ENCODE measurements at places on chromosomes 4 and X.

GRCh38 chrX:141405486-141405852, 163.2 kb upstream of the SPANXC start:
- no peak for DNase-seq

GRCh38 chrX:25158635-25159034, 142.9 kb upstream of the ARX start:
- DNase-seq: no peak

DNA sequence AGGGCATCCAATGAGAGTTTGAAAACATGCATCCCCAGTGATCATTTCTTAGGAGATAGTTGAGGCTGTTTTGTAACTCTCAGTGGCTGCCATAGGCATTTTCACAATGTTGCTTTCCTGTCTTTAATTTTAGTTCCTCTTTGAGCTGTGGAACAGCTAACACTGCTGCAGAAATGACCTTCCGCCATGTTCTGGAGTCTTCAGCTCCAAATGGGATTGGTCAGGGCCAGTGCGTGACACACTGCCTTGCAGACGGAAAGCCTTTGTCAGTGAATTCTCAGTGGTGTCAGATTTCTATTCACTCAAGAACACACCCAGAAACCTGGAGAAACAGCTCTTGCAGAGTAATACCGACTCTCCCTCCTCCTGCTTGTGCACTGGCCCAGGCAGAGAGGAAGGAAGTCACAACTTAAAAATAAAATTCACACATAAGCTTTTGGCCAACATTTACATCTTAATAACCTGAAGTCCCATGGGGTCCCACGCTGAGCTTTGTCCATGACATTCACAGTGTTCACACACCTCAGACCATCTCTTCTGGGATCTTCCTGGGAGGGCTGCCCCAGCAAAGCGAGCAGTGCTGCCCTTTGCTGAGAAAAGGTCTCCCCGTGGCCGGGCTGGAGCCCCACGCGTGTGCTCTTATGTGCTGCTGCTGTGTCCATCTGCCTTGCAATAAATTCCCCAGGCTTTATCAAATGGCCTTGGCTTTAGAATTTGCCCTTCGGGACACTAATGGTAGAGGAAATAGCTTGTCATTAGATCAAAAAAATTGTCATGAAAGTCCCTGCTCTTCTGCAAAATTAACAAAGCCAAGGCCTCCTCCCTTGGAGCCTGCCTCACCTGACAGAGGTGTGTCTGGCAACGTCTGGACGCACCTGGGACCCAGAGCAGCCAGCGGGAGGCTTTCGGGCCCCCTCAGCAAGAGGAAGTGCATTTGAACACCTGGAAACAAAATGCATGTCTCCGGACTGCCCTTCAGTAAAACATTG, 126.8 kb downstream of the IRF2 start:
- DNase-seq: no peak

DNA sequence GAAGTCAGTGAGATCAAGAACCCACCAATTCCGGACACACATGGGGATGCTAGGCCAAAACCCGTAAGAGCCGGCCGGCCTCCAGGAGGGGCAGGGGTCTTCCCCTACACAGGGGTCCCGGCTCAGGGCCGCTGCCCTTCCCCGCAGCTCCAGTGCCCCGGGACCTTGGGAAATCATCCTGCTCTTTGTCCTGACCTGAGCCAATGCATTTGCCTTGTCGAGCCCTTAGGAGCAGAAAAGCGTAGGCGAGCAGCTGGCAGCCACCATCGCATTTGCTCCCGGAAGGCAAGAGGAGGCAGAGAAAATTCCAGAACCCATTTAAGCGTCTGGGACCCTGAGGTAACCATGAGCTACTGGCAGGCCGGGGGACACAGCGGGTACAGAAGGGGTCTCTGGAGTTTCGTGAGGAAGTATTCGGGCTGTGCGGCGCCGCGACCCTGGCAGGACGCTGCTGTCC, 7.4 kb upstream of the TNIP2 start:
- no peak for DNase-seq

GRCh38 chrX:129798888-129799287, 19.1 kb downstream of the SASH3 start:
- DNase-seq: no peak

GRCh38 chr4:39609454-39609931, 29.2 kb downstream of the SMIM14 start:
- DNase-seq: no peak

DNA sequence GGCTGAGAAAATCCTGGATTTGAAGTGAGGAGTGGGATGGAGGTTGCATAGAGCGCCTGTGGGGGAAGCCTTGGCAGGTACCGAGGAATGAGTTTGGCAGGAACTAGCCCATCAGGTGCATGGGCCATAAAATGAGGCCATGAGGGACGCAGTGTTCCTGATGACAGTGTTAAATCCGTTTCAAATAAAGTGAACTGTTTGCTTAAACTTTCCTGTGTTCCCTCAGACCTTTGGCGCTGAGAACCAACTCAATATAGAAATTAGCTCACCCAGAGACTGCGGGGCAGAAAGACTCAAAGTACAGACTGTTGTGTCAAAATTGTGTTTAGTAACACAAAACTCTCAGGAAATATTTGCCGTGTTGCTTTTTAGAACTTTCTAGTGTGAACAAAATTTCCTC, 250.0 kb upstream of the NR3C2 start:
- no peak for DNase-seq

DNA sequence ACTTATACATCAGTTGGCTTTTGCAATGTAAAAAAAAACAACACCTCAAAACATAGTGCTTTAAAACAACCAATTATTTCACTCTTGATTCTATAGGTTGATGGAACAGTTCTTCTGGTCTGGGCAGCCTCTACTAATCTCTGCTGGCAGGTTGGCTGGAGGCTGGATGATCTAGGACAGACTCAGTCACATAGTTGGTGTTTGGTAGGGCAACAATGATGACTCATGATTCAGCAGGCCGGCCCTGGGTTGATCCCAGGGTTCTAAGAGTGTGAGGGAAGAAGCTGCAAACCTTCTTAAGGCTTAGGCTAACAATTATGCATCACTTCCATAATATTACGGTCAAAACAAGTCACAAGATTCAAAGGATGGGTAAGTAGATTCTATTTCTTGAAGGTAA, 558.2 kb downstream of the ZNF674 start:
- no peak for DNase-seq

DNA sequence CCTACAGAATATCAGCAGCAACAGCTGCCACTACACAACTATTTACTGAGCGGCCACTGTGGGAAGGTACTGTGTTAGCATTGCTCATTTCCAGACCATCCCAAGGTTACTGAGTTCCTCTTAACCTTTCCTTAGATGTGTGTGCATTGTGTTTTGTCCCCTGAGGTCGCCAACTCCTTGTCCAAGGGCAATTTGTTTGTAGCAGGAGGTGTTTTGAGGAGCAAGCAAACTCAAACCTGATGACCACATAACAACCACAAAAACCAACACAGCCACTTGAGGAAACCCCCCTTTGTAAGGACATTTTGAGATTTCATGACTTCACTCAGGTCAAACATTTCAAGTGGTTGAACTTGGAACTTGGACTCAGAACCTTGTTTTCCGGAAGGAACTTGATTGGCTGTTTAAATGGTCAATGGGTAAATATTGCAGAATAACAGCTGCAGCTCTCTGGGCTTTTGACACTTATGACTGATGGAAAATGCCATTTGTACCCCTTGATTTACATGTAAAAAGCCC, 122.3 kb downstream of the MID1IP1 start:
- DNase-seq: no peak

DNA sequence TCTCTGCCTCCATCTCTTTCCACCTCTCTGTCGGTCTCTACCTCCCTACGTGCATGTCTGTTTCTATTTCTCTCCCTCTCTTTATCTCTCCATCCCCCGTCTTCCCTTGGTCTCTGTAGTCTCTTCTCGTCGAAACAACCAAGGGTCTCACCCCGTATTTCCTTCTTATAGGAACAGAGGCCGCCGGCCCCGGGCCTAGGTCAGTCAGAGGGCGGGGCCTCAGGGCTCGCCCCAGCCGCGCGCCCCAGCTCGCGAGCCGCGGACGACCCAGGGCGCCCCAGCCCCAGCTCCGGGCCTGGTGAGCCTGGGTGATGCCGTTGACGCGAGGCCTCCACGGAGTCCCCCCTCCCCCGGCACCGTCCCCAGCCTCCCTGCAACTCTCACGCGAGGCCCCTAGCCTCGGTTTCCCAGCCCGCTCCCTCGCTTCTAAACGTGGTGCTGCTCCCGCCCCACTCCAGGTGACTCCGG, 6.6 kb downstream of the TIMM17B start:
- no peak for DNase-seq

GRCh38 chrX:17031827-17032226, 85.4 kb downstream of the REPS2 start:
- no peak for DNase-seq

GRCh38 chr4:163243297-163243981, 76.7 kb upstream of the NAF1 start:
- DNase-seq: no peak

GRCh38 chr4:41144812-41145211, 69.5 kb downstream of the APBB2 start:
- no peak for DNase-seq

GRCh38 chrX:155662282-155662681, 49.5 kb upstream of the TMLHE start:
- no peak for DNase-seq

- no peak for DNase-seq
Observed at GRCh38 chr4:168919706-168920324, 90.2 kb downstream of the CBR4 start.

DNA sequence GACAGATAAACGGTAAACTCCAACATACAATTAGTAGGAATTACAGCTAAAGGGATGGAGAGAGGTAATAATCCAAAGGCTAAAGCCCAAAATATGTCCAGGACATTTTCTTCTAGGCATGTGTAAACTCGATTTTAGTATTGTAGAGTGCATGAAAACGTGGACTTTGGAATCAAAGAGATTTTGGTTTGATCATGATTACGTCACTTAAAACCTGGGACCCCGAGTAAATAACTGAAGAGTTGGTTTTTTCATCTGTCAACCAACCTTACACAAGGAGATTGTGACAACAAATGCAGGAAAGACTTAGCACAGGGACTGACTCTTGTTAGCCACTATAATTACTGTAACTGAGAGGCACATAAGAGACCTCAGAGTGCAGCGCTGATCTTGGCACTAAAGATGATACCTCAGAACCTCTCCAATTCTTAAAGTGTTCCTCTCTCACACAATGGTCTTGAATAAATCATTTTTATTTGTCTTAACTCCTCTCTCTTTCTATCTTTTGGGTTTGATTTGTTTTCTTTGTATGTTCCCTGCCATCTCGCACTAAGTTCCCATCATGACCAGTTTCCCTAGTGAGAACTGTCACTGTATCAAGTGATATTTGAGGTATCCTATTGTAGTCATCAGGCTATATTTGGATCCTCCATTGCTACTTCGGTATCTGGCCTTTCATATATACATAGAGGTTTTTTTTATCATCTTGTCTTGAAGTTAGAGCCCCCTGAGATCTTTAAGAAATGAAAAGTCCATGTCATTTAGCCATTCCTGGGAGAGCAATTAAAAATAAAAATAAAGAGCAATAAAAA, 32.2 kb upstream of the MSL3 start:
- DNase-seq: no peak

- DNase-seq: no peak
Observed at GRCh38 chr4:111854494-111855087, 290.7 kb upstream of the FAM241A start.

DNA sequence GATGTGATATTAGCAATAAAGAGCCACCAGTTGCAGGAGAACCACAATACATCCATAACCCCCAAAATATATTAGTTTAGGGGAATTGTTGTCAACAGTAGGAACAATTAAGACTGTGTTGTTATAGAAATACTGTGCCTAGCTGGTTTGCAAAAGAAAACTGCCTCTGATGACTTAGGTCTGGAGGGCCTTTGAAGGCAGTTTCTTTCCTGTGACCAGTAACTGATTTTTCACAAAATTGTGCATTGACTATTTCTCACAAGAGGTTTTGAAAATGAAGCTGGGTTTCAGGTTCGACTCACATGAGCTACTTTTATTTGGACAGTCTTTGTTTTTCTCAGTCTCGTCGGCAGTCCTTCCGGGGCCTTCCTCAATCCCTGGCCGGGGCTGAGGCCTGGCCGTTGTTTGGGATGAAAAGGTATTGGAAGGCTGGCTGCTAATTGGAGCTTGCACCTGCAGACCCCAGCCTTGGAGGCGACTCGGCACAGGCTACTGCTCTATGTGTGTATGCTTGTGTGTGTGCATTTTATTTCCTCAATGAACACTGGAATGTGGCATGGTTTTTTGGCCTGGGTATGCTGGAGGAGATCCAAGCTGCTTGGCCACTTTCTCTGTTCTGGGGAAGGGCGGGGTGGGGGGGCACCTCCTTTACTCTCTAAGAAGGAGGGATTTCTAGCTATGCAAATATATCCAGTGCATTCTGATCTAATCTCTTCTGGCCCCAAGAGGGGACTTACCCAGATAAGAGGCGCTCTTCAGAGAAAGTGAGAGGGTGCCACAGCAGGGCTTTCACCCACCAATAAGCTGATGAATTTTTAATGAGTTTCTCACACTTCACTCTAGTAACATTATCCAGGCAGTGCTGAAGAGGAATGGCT, 49.5 kb upstream of the LNX1 start:
- DNase-seq: no peak

DNA sequence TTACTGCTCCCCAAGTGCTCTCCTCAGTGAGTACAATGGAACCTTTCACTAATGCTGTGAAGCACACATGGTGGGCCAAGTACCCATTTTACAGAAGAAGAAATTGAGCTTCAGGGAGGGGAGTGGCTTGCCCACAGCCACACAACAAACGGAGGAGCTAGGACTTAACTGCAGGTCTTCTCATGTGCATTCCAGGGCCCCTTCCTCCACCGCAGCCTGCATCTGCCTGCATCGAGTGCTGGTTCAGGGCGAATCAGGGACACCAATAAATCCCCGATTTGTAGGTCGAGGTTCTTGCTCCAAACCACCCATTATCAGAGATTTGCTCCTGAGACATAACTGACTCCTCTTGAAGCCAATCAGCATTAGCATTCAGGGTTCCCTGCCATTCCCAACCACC, 100.9 kb downstream of the MAMLD1 start:
- DNase-seq: no peak

GRCh38 chrX:118553042-118553710, 57.6 kb downstream of the DOCK11 start:
- no peak for DNase-seq

DNA sequence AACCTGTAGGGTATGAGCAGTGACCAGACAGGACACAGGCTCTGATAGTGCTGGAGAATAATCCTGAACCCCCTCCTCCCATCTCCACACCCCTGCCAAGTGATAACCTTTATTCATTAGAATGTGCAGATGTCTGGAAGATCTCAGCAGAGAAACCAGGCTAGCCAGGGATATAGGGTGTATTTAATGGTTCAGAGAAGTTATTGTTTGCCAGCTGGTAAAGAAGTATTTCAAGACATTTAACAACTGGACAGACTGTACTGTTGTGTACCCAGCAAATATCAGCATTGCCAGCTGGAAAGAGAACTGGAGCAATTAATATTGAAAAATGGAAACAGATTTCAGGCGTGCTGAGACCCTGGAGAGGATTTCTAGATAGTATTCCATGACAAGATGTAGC, 94.5 kb downstream of the RASGEF1B start:
- DNase-seq: no peak

Measured in stimulated activated CD4-positive, alpha-beta T cell treated with anti-CD3 and anti-CD28 coated beads, Interleukin-1b, Interleukin-23, amount 100 ng/mL, for 24 hours (primary cell).